ENCODE measurements at places on chromosomes 11 and 22.

- DNase-seq, result no peak
These were observed 24.3 kb downstream of the GLYATL1 start for GRCh38 chr11:58963551-58964104.

DNA sequence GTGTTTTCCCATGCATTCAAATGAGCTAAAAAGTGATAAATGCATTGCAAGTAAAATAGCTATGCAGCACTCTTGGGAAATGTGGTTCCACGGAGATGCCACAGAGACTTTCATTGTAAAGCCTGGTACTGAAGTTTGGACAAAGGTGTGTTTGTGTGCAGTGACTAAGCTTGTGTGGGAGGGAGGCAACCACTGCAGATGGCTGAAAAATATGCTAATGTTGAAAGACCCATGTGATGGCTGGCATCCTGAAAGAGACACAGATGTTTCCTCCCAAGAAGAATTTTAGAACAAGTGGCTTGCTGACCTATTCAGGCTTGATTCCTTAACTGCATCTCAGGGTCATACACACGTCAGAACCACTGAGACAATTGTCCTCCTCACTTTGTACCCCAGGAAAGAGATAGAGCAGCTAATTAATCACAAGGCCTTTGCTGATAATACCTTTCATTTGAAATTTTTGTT, 73.8 kb downstream of the FAM76B start:
- no peak for DNase-seq

DNA sequence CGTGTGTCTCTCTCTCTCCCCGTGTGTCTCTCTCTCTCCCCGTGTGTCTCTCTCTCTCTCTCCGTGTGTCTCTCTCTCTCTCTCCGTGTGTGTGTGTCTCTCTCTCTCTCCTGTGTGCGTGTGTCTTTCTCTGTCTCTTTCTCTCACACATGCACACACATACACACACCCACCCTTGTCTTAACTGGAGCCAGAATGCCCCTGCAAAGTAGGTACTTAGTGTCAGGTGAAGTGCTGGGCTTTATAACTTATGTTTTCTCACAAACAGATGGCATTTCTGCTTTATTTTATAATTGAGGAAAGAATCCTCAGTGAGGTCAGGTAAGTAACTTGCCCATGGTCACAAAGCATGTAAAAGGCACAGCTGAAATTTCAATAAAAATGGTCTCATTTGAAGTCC, 106.0 kb downstream of the CSNK2A3 start:
- DNase-seq, result no peak

DNA sequence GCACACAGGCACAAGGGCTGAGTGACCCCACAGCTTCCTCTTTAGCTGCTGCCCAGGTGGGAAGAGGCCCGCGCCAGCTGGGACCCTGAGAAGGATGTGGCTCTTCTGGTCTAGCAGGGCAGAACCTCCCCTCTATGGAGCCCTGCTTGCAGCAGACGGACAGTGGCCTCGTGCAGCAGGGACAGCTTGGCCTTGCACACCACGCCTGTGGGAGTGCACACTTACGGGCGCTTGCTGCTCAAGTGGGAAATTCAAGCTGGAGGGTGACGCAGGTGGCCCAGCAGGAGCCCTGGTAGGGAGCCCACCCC, 971.4 kb downstream of the BRD1 start:
- DNase-seq, result no peak

GRCh38 chr11:61294717-61295595, at the start of gene VWCE:
VWCE (minus strand) TSS chr11:61295316; CDS start chr11:61295037, 279 bp downstream.
- DNase-seq, result peak; percentile 42

GRCh38 chr11:117992136-117992535, 5.9 kb downstream of the IL10RA start:
- DNase-seq, result no peak

DNA sequence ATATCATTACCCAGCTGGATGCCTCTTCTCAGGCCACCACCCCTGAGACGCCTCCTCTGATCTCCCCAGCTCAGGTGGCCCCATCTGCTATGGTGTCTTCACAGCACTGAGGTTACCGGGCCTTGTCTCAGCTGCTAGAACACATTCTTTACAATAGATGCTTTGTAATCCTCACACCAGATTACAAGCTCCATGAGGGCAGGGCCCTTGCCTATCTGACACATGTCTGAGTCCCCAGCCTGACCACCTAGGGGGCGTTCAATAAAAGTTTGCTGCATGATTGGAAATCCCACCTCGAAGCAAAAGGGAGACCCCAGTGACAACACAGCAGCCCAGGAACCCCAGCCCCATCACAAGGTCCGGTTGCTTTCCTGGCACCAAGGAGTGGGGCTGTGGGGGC, 2.0 kb downstream of the MACROD1 start:
- DNase-seq, result no peak

DNA sequence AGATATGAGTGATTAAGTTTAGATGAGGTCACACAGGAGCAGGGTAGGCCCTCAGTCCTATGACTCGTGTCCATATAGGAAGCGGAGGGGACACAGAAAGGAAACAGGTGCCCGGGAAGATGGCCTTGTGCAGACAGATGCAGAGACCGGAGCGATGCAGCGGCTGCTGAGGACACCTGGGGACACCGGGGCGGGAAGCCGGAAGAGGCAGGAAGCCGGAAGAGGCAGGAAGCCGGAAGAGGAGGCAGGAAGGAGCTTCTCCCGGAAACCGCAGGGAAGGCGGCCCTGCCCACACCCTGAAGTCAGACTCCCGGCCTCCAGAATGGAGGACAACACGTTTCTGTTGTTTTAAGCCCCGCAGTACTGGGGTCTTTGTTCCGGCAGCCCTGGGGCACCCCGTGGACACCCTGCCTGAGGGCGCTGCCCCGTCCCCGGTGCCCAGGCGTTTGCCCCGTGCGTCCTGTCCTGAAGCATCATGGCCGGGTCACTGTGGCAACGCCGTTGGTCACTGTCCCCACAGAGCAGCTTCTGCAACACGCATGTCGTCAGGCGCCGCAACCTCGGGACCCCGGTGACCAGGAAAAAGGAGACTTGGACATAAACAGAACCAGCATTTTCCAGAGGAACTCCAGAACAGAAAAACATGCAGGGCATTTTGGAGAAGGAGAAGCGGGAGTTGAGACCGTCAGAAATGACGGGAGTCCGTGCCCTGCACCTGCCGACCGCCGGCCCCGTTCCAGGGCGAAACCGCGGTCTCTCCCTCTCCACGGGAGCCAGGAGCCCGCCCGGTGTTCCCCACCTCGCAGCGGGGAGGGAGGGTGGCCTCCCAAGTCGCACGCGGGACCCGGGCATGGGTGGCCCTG, 103.4 kb downstream of the BRD1 start:
- DNase-seq, result no peak

GRCh38 chr11:9758637-9759518, 95.0 kb downstream of the SWAP70 start:
- DNase-seq, result peak; percentile 24

GRCh38 chr11:2526808-2527381, 82.1 kb downstream of the KCNQ1 start:
- no peak for DNase-seq

DNA sequence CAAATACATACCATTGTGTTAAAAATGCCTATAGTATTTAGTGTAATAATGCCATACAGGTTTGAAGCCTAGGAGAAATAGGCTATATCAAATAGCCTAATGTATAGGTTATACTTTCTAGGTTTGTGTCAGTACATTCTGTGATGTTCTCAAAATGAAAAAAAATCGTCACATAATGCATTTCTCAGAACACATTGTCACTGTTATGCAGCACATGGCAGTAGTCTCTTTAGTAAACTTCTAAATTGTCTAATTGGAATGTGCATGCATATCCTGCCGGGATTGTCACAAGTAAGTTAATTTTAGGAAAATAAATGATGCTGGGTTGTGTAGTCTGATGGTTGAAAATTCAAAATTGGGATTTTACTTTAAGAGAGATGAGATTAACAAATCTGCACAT, 920.1 kb upstream of the CNTN5 start:
- no peak for DNase-seq

- no peak for DNase-seq
These were observed 10.4 kb upstream of the GAL start for GRCh38 chr11:68673991-68674390.

DNA sequence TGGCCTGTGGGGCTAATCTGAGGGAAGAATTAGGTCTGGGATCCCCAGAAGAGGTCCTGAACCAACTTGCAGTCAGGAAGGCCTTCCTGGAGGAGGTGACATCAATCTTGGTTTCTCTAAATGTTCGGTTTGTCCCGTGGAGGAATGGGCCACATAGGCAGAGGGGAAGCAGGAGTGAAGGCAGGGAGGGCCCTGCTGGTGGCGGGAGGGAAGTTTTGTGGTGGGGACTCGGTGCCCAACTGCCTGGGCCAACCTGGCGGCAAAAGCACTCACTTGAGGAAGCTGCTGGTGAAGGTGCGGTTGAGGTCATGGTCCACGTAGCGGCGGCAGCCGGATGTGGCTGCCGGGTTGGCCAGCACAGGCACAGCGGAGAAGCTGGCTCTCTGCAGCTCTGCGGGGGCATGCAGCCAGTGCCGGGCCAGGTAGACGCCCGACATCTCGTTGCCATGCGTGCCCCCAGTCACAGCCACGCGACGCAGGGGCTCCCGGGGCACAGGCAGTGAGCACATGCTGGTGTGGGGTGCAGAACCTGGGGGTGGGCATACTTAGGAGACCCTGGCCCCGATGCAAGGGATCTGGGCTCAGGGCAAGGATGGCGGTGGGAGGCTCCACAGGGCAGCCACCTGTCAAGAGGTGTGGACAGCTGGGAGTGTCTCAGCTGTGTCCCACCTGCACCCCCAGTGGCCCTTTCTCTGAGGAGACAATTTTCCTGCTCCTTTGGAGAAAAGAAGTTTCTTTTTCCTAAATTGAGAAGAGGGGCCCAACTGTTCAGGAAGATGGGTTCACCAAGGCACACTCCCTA, 3.8 kb downstream of the ACY3 start:
- DNase-seq, result peak; percentile 26

DNA sequence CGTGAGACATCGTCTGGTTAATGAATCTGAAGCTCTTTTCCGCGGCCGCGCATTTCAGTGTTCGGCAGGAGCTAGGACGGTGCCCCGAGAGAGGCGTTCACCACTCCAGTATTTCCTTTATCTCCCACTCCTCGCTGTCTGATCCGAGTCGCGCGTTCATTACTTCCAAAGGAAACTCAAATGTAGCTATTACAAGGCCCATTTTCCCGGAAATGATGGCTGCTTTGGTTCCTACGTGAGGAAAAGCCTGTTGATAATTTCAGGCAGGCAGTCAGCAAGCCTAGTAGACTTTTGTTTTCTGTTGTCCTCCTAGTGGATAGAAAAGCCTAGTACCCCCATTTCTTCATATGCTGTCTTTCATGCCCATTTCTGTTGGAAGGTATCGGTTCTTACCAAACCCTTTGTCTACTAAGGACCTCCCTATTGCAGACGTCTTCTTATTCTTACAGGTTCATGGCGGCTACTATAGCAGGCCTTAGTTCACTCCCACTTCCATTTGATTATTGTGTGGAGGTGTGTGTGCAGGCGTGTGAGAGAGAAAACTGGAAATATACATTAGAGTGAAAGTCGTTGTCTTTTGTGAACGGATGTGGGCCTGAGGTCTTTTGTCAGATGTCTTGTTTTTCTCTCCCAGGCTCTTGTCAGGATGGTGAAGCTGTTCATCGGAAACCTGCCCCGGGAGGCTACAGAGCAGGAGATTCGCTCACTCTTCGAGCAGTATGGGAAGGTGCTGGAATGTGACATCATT, 737 bp downstream of the RBM4 start:
- DNase-seq, result no peak

DNA sequence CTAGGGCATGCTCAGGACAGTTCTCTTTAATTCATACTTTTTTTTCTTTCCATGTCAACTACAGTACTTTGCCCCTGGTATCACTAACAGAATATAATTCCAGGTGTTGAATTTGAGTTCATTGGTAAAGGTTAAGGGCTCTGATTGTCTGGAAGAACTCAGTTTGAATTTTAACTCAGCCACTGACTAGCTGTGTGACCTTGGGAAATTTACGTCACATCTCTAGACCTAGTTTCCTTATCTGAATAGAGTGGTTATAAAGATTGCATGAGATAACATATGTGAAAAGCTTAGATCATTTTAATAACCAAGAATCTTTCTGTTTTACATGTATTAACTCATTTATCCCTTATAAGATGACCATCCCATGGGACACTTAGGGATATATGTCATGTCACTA, 15.8 kb upstream of the ZC3H12C start:
- DNase-seq, result no peak

GRCh38 chr11:23041001-23041503, 180.8 kb upstream of the CCDC179 start:
- DNase-seq, result no peak

DNA sequence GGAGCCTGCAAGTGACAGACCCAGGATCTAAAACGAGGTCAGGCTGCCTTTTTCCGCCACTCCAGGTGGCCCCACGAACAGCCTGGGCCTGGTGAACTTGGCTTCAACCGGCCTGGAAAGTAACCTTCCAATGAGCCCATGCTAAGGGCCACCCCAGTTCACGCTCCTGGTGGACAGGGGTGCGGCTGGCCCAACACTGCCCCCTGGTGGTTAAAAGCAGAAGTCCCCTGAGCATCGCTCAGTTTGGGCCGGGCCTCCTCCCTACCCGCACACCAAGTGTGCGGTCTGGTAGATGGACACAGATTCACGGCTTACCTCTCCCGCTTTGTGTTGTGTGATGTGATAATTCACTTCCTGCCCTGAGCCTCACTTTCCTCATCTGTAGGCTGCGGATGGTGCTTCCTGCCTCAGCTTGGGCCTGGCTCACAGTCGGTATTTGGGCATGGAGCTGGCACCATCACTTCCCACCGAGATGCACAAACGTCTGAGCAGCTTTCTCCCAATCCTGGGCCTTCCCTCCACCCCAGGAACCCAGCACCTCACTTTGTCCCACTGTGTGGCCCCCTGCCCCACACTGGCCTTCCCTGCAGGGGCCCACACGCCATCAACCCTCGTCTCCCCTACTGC, 13.7 kb upstream of the SEC14L3 start:
- DNase-seq, result peak; percentile 79

DNA sequence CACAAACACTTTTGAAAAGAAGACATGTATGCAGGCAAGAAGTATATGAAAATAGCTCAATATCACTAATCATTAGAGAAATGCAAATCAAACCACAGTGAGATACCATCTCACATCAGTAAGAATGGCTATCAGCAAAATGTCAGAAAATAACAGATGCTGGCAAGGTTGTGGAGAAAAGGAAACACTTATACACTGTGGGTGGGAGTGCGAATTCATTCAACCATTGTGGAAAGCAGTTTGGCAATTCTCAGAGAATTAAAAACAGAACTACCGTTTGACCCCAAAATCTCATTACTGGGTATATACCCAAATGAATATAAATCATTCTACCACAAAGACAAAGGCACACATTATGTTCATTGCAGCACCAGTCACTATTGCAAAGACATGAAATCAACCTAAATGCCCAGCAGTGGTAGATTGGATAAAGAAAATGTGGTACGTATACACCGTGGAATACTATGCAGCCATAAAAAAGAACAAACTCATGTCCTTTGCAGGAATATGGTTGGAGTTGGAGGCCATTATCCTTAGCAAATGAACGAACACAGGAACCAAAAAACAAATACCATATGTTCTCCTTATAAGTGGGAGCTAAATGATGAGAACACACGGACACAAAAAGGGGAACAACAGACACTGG, 18.5 kb downstream of the MMP13 start:
- DNase-seq, result no peak

Data from central memory CD8-positive, alpha-beta T cell (primary cell).